Stimulated activated CD4-positive, alpha-beta T cell treated with anti-CD3 and anti-CD28 coated beads, TNF-alpha, amount 100 ng/mL, for 1 hour (primary cell): ENCODE measurements at places on chromosomes 1 and 21.

GRCh38 chr1:47551971-47552528 lies 114.2 kb downstream of the FOXD2 start:
- DNase-seq: no peak

GRCh38 chr1:37997256-37998088 lies 7.7 kb upstream of the SF3A3 start:
- DNase-seq: no peak

DNA sequence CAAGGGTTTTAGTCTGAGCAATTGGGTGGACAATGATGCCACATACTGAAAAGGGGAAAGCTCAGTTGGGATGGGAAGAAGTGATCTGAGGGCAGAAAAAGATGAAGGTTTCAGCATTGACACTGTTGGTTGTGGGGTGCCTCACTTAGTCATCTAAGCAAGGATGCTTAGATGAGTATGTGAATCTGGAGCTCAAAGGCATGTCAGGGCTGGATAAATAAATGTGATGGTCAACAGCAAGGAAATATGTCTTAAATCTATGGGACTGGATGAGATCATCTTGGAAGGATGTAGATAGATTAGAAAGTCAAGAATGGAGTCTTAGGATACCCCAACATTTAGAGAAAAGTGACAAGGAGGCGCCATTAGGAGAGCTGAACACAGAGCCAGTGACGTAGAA lies 114.6 kb downstream of the ZBTB18 start:
- DNase-seq: no peak

- no peak for DNase-seq
These were observed 863 bp upstream of the PTPRC start for GRCh38 chr1:198637916-198638437.

- no peak for DNase-seq
These were observed 59.4 kb downstream of the SLC30A7 start for GRCh38 chr1:100955322-100955721.

DNA sequence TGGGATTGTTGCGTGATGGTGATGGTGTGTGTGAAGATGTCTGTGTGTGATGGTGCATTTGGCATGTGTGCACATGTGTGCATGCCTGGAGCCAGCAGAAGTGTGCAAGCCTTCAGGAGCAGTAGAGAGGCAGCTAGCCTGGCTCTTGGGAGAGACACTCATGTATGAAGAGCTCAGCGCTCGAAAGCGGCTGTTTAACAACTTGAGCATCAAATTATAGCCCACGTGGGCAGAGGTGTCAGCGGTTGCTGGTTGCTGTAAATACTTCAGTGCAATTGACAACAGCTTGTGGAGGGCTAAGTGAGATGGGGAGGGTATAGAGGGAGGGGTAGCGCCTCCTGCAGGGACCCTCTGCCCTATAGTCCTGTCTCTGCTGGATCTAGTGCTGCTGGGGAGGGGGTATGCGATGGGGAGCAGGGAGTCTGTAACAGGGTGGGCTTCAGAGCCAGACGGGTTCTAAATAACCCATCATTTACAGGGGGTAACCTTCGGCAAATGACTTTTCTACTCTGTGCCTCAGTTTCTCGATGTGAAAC lies 21.5 kb downstream of the FOXD2 start:
- DNase-seq: no peak

DNA sequence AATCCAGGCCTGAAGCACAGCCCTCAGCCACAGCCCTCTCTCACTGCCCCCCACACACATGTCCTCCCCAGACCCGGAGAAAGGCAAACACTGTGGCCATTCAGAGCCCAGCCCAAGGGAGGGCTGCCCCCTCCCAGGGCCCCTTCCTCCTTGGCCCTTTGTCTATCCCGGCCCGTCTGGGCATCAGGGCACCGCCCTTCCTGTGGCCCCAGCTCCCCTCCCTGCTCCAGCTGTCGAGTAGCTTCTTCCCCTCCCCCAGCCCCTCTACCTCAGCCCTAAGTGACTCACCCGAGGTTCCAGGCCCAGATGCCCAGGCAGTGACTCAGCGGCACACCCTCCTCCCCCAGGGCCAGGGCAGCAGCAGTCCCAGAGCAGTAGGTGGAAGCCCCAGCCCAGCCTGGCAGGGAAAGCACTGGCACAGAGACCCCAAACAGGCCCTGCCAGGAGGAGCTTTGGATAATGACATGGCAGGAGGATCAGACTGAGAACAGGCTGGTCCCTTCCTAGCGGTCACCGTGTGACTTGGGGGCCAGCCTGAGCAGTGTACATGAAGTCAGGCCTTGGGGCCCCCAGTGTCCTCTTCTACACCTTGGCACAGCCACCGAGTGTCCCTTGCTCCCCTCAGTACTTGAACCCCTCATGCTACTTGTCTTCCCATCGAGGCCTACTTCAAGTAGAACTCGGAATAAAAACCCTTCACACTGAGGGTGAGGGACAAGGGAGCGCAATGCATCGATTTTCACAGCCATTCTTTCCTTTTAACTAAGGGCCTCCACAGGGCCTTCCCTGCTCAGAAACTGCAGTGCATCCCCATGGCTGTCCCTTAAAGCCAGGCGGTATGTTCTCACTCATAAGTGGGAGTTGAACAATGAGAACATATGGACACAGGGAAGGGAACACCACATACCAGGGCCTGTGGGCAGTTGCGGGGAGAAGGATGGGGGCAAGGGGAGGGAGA lies 1.0 kb upstream of the S100A2 start:
- DNase-seq: peak; percentile 76

- DNase-seq: no peak
These were observed 140.4 kb upstream of the BEND5 start for GRCh38 chr1:48917070-48917454.

DNA sequence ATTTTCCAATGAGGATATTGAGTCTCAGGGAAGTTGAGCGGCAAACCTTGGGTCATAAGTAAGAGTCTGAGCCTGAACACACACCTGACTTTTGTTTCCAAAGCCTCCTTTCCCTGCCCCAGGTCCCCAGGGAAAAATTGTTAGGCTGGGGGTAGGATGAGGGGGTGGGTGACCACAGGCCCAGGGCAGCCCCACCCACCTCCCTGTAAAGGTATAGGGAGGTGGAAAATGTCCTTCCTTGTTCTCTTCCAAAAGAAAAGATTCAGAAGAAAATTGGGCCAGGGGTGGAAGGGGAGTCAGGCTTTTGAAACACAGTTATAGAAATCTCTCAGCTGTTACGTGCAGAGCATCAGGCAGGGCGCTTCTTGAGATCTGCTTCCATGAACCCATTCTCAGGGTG lies 129.7 kb upstream of the NGF start:
- DNase-seq: no peak

DNA sequence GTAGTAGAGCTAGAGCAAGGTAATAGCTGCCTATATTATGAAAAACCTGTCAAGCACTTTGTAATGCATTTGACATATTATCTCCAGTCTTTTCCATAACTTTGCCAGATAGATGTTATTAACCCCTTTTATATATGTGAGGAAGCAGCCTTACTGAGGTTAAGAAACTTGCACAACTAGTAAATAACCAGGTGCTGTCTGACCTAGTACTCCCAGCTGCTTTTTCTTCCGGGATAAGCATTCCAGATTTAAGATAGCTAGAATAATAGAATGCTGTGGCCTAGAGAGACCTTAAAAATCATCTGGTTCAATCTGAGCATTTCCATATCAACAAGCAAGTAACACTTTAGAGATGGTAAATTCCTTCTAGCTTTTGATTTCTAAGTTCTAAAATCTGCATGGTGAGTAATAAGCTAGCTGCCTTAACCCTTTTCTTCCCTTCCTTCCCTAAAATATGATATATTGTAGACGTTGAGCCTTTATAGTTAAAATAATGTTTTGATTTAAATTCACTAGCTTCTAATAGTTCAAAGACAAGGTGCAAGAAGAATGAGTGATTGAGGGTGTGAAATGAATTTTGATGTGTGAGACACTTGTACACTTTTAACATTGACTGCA lies 1.8 kb downstream of the SH3GLB1 start:
- no peak for DNase-seq

GRCh38 chr1:102500758-102501157 lies 504.0 kb upstream of the OLFM3 start:
- DNase-seq: no peak

GRCh38 chr1:73366734-73367413 lies 831.1 kb downstream of the LRRIQ3 start:
- DNase-seq: no peak

GRCh38 chr1:185284533-185285276 lies 32.3 kb downstream of the IVNS1ABP start:
- no peak for DNase-seq

DNA sequence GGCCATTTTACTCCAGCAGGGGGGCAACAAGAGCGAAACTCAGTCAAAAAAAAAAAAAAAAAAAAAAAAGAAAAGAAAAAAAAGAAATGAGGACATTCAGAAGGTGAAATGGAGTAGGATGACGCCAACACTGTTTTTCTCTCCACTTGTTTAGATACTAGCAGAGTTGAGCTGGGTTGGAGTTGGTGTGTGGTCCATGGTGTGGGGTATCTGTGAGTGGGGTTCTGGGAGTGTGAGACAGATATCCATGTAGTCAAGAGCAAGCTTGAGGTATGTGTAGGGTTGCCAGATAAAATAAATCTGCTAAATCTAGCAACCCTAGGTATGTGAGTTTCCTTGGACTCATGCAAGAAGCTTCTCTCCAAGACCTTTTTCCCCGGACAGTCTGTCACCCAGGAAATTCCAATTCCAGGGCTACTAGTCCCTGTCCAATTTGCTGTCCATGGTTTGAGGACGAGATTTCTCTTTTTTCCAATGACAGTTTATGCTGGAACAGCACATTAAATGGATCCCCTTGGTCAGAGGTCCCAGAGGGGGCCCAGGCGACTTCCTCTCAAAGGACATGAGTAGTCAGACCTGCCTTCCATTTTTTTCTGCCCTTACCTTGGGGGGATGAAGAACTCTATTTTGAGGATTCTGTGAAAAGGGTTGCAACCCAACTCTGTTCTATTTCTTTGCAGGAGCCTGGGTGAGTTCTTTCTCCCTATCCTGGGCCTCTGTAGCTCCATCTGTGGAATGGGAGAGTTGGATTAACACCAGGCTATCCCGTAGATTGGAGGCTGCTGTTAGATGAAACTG lies 2.1 kb upstream of the FOXD2 start:
- no peak for DNase-seq

- DNase-seq: no peak
These were observed 6.0 kb downstream of the GLIS1 start for GRCh38 chr1:53732912-53733317.

DNA sequence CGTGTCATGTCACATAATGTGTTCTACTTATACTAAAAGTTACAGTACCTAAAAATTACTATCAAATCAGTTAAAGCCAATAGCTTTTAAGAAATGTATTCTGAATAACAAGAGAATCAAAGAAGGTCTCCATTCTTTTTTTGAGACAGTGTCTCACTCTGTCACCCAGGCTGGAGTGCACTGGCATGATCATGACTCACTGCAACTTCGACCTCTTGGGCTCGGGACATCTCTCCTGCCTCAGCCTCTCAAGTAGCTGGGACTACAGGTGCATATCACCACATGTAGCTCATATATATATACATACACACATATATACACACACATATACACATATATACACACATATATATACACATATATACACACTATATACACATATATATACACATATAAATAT lies 20.1 kb downstream of the COP1 start:
- no peak for DNase-seq

DNA sequence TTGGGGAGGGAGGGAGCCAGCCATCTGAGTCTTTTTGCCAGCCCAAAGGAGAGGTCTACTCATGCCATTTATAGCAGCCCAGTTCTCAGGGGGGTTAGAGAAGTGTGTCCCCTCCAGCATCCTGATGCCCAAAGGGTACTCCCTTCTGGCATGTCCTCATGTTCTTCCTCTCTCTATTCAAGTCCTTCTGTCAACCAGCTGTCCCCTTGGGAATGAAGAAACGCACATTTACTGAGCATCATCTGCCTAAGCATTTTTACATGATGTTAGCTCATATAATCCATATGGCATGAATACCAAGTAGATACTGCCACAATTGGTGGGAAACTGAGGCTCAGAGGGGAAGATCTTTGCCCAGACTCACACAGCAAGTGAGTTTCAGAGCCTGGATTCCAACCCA lies 14.8 kb upstream of the TACSTD2 start:
- DNase-seq: no peak

DNA sequence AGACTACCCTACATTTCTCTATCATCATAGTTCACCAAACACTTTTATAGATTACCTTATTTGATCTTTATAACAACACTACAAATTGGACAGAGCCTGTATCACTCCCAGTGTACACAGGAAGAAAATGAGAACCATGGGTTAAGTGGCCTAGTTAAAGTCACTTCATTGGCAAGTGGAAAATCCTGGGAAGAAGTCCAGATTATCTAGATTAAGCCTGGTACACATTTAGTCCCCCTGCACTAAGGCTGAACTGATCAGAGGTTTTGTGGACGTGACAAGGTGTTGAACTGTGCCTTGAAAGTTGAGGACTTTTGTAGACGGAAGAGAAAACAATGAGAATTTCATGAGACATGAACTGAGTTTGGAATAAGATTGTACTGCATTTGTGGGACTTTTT lies 7.5 kb upstream of the USH2A start:
- DNase-seq: no peak

GRCh38 chr1:209344156-209344555 lies 239.4 kb upstream of the CAMK1G start:
- no peak for DNase-seq

GRCh38 chr1:17436380-17437174 lies 2.9 kb downstream of the RCC2 start:
- DNase-seq: no peak

- no peak for DNase-seq
These were observed 135.9 kb downstream of the TM2D1 start for GRCh38 chr1:61588736-61589672.

- no peak for DNase-seq
These were observed 4.9 kb upstream of the ATXN7L2 start for GRCh38 chr1:109478806-109479205.

GRCh38 chr1:18463984-18464664 lies 16.6 kb upstream of the KLHDC7A start:
- no peak for DNase-seq

DNA sequence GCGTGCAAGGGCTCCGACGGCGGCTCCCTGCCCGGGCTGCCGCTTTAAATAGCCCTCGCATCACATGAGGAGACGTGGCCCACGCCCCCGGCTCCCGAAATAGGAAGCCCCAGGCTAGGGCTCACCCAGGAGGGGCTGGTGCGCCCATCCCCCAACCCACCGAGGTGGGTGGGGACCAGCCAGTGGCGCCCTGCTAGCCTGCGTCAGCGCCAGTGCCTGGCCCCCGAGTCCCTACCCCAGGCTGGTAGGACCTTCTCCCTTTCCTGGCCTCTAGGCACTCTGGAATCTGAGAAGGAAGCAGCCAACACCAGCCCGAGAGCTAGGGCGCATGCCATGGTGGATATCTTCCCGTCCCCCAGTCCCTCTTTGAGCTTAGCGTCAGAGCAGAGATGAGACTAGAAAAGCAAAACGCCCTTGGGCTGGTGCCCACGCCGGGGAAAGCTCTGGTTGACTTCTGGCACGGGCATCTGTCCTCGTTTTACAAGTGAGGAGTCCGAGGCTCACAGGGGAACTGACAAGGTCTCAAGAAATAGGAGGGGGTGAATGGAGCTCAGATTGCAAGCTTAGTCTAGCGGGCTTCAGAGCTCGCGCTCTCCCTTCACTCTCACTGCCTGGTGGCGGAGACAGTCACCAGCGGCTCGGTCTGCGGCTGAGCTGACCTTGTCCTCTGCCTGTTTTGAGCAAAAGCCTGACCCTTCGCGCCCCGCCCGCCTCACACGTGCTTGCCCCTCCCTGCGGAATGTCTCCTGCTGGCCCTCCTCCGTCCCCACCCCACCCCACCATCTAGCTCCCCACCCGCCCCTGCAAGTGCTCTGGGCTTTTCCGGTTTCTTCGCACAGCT lies at the start of gene FABP3:
Gene FABP3, minus strand, starts transcription at position 21 of the 841 bp plus-strand sequence. CDS start 62 bp downstream, outside the sequence.
- no peak for DNase-seq
